ENCODE measurements at places on chromosomes 12 and 14.

GRCh38 chr12:68446901-68447796 lies 115.0 kb upstream of the MDM1 start:
- DNase-seq, result no peak

DNA sequence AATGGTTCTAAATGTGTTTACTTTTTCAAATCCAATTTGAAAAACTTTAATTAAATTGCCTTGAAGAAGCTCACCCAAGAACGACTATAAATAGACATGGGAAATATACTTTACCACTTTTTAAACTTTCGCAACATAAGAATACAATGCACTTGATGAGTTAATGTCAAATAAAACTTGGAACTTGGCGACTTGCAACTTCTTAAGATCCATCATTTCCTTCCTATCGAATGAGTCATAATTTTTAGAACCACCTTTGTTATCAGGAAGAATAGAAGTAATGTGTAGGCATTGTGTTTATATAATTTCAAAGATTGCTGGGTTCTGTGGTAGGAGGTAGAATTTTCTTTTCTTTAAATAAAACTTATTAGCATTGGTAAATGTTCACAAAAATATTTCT lies 1417.4 kb upstream of the FLRT2 start:
- no peak for DNase-seq

DNA sequence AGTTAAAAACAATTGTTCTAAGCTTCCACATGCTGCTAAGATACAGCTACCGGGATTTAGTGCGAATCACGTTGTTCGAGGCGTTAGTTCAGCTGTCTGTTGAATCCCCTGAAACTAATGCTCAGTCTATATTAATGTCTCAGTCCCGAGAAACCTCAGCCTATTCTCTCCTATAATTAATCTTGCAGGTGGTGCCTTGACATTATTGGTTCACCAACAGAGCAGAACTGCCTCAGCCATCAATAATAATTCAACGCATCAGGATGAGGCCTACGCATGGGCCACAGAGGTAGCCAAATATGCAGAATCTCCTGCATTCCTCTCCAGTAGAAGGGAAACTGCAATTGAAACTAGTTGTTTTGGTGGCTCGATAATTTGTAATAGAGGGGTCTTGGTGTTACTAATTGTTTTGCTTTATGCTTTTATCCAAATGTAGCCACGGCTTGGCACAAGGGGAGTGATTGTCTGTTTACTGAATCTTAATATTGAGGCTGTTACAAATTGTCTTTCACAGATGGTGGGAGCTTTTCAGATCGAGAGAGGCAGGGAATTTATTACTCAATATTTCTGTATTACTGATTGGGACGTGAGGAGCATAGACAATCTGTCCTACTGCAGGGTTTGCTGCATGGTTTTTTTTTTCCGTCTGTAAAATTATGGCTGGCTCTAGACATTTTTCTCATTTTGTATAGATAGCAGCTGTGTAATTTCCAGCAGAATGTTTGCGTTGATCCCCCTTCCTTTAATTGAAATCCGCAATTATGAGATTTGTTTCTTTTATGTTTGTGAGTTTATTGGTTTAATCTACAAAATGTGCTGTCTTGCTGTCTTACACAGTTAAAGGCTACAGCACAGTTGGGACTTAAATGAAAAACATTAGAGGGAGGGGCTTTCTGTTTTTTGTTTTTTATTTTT lies 1036.5 kb upstream of the NOVA1 start:
- DNase-seq, result no peak

GRCh38 chr12:108297895-108298760 lies 41.0 kb downstream of the CMKLR1 start:
- no peak for DNase-seq

GRCh38 chr14:58824796-58825195 lies 187.0 kb downstream of the DACT1 start:
- no peak for DNase-seq

- DNase-seq, result no peak
Observed at GRCh38 chr12:113339540-113339939, 4.6 kb upstream of the SLC8B1 start.

DNA sequence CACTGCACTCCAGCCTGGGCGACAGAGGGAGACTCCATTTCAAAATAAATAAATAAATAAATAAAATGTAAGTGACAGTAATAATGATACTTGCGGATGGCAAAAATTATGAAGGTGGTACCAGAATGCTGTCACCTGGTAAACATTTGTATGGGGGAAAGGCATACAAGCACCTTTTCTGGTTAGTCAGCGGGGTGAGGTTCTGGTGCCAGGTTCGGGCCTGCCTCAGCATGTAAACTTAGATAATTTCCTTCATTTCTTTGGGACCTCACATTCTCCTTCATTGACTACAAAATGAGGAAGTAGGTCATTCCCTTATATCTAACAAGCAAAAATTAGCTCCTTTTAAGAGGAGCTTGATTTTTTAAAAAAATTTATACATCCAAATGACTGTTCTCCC lies 10.8 kb downstream of the VTI1B start:
- DNase-seq, result no peak

DNA sequence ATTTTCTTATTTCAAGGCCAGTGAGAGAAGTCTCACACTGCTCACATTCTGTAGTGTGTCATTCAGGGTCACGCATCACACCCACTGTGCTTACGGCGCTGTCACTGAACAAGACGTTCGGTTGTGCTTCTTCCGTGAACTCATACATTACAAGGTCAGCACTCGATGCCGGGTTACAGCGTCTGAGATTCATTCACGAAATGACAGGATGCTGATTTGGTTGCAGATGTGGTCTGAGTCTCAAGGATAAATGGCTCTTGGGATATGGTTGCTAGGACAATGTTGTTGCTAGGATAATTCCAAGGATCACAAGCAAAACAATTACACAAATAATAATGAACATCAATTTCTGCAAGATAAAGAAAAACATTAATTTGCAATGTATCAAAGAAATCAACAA lies 47.4 kb downstream of the STX2 start:
- DNase-seq, result no peak

- DNase-seq, result no peak
Observed at GRCh38 chr14:35261774-35262173, 30.4 kb upstream of the PSMA6 start.

DNA sequence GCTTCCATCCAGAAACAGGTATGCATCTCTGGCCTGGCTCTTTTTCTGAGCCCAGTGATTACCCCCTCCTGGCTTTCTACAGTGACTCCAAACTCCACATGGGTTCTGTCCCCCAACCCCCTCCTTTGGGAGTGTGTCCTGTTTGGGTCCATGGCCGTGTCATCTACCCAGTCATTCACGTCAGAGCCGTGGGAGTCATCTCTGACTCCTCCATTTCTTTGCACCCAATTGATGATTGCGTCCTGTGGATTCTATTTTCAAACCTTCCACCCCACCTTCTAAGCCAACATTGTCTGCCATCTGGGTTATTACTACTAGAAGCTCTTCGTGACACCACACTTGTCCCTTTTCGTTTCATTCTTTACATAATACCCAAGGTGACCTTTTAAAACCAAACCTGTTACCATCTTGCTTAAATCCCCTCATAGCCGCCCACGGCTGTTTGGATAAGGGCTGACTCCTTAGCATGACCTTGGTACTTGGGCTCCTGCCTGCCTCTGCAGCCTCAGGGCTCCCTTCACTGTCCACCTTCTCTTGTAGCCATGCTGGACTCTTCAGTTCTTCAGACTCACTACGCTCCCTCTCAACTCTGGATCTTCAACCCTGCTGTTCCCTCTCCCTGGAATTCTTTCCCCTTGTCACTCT lies 38.1 kb upstream of the NT5DC3 start:
- no peak for DNase-seq

GRCh38 chr12:104956870-104957718 lies 996 bp downstream of the SLC41A2 start:
- no peak for DNase-seq

GRCh38 chr14:77920312-77920711 lies 120.4 kb downstream of the ADCK1 start:
- no peak for DNase-seq

DNA sequence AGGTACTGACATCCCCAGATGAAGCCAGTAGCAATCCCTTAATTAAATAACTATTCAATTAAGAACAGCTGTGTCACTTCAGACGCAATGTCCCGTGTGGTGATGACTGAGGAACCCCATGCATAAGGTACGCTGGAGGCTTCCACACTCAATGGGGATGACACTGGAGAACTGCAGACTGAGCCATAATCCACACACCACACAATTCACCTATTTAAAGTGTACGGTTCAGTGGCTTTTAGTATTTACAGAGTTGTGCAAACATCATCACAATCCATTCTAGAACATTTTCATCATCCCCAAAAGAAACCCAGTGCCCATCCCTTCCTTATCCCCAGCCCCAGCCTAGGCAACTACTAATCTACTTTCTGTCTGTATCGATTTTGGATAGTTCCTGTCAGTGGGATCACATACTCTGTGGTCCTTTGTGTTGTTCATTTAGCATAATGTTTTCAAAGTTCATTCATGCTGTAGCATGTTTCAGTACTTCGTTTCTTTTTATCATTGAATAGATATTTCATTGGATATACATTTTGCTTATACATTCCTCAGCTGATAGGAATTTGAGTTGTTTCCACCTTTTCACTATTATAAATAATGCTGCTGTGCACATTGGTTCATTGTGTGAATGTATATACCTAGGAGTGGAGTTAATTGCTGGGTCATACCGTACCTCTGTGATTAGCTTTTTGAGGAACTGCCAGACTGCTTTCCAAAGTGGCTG lies 61.1 kb downstream of the NINJ2 start:
- DNase-seq, result no peak

- no peak for DNase-seq
Observed at GRCh38 chr14:102500713-102501112, 8.9 kb downstream of the ANKRD9 start.

- DNase-seq, result no peak
Observed at GRCh38 chr14:103095210-103095778, 769 bp downstream of the EXOC3L4 start.

- DNase-seq, result no peak
Observed at GRCh38 chr12:48750769-48751356, 34.4 kb upstream of the CCNT1 start.

DNA sequence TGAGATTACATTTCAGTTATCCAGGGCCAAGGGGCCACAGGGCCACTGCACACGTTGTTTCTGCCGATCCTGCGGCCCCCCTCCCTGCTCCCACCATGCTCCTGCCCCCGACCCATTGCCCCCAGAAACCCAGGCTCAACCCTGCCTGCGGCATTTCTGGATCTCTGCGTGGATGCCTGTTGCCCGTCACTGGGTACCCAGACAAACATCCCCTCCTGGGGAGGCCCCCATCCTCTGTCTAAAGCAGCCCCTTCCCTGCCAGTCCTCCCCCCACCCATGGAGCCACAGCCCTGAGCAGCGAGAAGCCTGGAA lies 326.4 kb upstream of the SFSWAP start:
- DNase-seq, result no peak

DNA sequence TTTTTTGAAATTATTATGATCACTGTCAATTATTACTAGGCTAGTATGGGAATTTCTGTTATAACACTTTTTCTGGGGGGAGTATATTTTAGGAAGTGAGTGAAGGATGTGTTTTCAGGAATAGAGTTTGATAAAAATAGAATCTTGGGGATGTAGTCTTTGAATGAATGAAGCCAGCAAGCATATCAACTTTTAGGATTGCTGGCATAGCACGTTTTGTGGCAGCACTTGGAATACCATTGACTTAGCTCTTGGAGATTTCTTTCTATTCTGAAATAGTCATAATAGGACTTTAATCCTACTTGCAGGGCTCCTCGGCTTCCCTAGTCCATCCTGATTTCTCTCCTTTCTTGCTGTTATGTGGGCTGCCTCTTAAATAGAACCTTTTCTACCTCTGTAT lies 141.6 kb downstream of the DACT1 start:
- no peak for DNase-seq

DNA sequence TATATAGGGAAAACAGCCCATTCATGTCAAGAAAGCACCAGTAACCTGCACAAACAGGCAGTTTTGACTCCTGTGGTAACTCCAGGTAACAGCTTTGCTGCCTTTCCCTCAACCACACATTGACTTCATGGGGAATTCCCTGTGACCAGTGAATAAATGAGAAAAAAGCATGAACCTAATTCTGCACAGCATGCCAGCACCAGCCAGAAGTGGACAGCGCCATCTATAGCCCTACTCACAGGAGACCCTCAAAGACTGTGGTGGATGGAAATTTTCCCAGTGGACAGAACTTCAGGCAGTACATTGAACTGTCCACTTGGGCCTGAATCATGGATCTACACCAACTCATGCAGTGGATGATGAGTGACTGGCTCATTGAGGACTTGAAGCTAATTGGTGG lies 152.1 kb downstream of the SLC8A3 start:
- no peak for DNase-seq

DNA sequence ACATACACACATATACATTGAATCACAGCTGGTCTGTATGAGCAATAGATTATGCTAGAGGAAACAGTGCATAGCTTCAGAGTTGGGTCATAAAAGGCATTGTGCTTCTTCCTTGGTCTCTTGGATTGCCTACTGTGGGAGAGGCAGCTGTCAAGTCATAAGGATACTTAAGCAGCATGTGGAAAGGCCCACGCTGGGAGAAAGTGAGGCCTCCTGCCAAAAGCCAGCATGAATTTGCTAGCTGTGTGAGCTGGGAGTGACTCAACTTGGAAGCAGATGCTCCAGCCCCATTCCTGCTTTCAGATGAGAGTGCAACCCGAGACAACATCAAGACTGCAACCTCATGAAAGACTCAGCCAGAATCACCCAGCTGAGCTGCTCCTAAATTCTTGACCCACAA lies 311.9 kb upstream of the TBX3 start:
- no peak for DNase-seq

GRCh38 chr14:38868399-38869290 lies 234.4 kb downstream of the SEC23A start:
- no peak for DNase-seq

GRCh38 chr12:51225771-51226170 lies 7.9 kb upstream of the POU6F1 start:
- DNase-seq, result no peak

GRCh38 chr14:90649557-90650135 lies 166.6 kb downstream of the TTC7B start:
- no peak for DNase-seq

DNA sequence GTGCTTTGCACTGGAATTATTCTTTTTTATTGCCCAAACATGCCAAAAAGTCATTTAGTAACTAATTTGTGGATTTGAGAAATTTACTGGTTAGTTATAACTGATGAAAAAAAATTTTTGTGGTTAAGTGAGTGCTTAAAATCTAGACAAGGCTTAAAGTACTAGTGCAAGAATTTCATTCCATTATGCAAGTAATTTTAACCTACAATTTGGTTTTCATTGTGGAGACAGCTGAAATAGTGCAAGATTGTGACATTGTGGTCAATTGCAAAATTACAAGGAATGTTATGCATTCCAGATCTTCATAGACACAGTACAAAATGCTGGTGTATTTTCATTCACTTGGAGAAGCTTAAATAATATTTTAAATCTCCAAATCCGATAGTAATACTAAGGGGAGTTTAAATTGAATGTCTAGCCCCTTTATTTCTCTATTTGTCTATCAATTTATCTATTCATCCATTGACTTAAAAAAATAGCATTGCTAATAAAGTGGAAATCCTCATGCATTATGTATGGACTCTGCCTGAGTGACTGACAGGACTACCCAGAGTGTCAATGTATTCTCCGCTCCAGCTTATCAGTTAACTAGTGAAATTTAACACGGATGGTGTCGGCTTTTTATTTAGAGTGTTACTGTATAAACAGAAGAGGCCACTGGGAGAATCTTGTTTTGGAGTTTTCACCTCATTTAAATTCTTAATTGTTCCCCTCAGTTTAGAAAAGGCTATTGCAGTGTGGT lies 125.9 kb downstream of the ALX1 start:
- no peak for DNase-seq
